ENCODE measurements at places on chromosomes 4 and X.

- DNase-seq = no peak
Measured at GRCh38 chr4:55409468-55410171, 13.9 kb downstream of the TMEM165 start.

DNA sequence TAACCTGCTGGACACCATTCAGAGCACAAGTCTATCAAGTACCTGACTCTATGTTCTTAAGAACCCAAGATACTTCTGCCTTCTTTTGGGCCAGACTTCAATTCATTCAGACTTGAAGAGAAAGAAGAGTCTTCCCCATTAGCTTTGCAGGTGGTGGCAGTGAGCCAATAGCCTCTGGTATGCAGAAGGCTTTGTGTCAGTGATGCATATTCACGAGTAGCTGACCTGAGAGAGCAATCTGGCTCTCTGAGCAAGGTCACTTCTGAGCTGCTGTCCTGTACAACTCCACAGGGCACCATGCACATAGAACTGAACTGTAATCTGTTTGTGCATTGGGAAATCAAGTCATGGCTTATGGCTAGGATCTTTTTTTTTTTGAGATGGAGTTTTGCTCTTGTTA is 39.9 kb upstream of the SPINK2 start:
- DNase-seq = no peak

- DNase-seq = no peak
Measured at GRCh38 chr4:171993247-171993646, 180.0 kb downstream of the GALNTL6 start.

GRCh38 chr4:54572152-54572542 is 85.6 kb upstream of the KIT start:
- no peak for DNase-seq

GRCh38 chr4:5204781-5205180 is 153.5 kb downstream of the STK32B start:
- no peak for DNase-seq

DNA sequence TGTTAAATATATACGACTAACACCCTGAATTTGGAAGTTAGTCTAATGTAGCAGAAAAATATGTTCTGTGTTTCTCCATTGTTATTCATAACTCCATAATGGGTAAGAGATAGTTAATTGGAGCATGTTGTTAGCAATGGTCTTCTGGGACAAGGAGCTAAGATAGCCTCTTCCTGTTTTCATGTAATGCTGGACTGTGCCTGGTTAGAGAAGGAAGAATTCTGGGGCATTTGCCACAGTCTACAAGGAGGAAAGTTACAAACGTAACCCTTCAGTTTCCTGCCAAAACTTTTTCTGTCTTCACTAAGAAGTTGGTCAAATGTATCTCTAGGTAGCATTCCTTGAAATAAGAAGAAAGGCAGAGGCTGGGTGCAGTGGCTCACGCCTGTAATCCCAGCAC is 5.8 kb downstream of the PRDX4 start:
- DNase-seq = no peak

GRCh38 chr4:127250577-127250976 is 382.2 kb upstream of the INTU start:
- no peak for DNase-seq

- no peak for DNase-seq
Measured at GRCh38 chrX:137930533-137930932, 364.6 kb downstream of the ZIC3 start.

GRCh38 chr4:83010111-83010521 is 507 bp downstream of the LIN54 start:
- no peak for DNase-seq

- no peak for DNase-seq
Measured at GRCh38 chr4:94285666-94286065, 57.0 kb downstream of the HPGDS start.

- no peak for DNase-seq
Measured at GRCh38 chr4:34258176-34258575, 1986.1 kb downstream of the ARAP2 start.

DNA sequence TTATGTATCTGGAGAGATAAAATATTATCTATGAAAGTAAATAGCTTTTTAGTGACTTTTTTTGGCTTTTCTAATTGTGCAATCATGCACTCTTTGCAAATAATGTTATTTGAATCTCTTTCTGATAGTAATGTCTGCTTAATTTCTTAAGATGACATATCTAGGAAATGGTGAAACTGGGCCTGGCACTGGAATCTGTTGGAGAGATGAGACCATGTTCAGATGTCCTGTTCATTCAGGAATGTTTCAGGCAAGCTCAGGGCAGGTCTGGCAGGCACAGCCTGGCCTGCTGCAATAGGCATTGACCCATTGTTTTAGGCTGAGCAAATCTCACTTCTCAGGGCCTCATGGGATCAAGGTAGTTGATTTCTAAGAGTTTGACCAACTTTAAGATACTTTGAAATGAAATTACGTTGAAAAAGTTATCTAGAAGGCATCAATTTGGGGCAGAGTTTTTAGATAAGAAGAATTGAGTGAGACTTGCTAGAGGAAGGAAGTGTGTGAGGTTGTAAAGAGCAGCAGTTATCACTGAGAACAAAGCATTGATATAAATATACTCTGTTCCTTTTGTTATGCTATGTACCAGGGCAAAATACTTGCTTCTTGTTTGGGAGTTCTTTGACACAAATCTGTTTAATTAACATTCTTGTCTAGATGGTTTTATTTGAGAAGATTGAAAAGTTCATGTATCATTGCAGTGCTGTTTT is 133.0 kb upstream of the LEF1 start:
- no peak for DNase-seq

- DNase-seq = no peak
Measured at GRCh38 chr4:183100827-183101226, 1.8 kb downstream of the WWC2 start.

DNA sequence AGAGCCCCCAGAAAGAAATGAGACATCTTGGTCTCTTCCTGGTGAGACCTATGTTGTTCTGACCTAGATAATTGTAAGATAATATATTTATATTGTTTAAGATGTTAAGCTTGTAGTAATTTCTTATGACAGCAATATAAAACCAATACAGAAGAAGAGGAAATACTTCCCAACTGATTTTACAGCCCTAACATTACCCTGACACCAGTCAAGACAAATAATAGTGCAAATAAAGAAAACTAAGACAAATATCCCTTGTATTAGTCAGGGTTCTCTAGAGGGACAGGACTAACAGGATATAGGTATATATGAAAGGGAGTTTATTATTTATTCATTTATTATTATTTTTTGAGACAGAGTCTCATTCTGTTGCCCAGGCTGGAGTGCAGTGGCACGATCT is 18.7 kb downstream of the TCEAL8 start:
- DNase-seq = no peak

Measured in stimulated activated CD4-positive, alpha-beta T cell treated with anti-CD3 and anti-CD28 coated beads, Interleukin-1b, Interleukin-23, amount 100 ng/mL, for 48 hours (primary cell).